ENCODE measurements at places on chromosomes 6 and 20. TPM values are rescaled to one million over a fixed set of nuclear protein-coding genes. Genes with fewer than 3 reads are reported as not detected.

GRCh38 chr6:109104512-109104911 lies 9.2 kb downstream of the CEP57L1 start:
- H3K27me3 ChIP-seq: no peaks in the 10 kb centered on the region
- H3K36me3 ChIP-seq: peaks cover 2% of the 10 kb centered on the region
- no peak overlapping the region for H3K27ac ChIP-seq
- no peaks in the 10 kb centered on the region for H3K4me1 ChIP-seq

Gene MC3R
- total RNA-seq: not detected

- H3K27ac ChIP-seq: no peak overlapping the region
- H3K4me1 ChIP-seq: peaks cover 13% of the 10 kb centered on the region
- no peaks in the 10 kb centered on the region for H3K27me3 ChIP-seq
- H3K36me3 ChIP-seq: no peaks in the 10 kb centered on the region
- H3K4me3 ChIP-seq: no peak overlapping the region
Measured at GRCh38 chr6:112911959-112912358, 564.8 kb downstream of the RFPL4B start.

- H3K27ac ChIP-seq: peak overlapping the region; percentile 47
- H3K36me3 ChIP-seq: no peaks in the 10 kb centered on the region
- DNase-seq: no peak
- H3K4me3 ChIP-seq: no peak overlapping the region
Measured at GRCh38 chr20:41147767-41148191, 10.4 kb downstream of the PLCG1 start.

- H3K4me1 ChIP-seq: no peaks in the 10 kb centered on the region
- H3K4me3 ChIP-seq: no peak overlapping the region
- H3K36me3 ChIP-seq: peaks cover 7% of the 10 kb centered on the region
- H3K27ac ChIP-seq: no peak overlapping the region
- DNase-seq: no peak
Measured at GRCh38 chr6:136566007-136566487, 15.8 kb upstream of the MAP7 start.

DNA sequence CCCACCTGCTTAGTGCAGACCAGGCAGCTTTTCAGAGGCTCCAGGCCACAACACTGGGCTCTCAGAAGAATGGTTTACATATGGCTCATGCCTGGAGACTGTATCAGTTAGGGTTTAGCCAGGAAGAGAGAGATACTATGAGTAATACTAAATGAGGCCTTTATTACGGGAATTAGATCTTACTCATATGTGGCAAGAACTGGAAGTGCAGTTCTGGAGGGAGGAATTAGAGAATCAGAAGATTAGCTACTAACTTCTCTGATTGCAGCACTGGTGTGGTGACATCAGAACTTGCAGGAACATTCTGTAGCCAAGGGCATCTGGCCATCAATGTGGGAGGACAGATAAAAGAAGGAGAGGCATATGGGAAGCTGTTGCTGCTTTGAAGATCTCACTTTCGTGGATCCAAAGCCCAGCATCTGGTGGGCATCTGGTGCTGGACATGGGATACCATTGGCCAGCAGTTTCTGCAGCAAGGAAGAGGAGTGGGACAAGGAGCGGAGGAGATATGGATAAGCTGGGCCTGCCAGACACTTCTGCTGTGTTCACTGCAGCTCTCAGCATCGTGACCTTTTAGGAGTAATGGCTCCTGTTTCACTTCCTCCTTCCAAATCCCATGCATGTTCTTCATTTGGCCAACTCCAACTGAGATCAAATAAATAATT lies 248.5 kb downstream of the BTBD3 start:
- no peaks in the 10 kb centered on the region for H3K36me3 ChIP-seq
- no peak overlapping the region for H3K4me3 ChIP-seq
- no peaks in the 10 kb centered on the region for H3K27me3 ChIP-seq

Gene POU5F1
- 2.2 TPM for total RNA-seq

Gene HFE
- 8.3 TPM for total RNA-seq

DNA sequence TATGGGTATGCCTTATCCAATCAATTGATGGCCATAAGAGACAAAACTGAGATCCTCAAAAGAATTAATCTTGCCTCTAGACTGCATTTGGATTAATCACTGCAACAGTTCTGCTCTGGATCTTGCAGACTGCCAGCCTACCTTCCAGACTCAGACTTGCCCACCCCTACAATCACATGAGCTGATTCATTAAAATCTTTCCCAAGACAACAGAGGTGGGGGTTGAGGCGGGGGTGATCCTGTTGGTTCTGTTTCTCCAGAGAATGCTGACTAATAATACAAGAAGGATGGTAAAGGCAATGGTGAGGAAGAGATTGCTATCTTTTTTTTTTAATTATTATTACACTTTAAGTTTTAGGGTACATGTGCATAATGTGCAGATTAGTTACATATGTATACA lies 43.7 kb upstream of the MEI4 start:
- no peak overlapping the region for H3K27ac ChIP-seq
- H3K27me3 ChIP-seq: no peaks in the 10 kb centered on the region
- no peaks in the 10 kb centered on the region for H3K36me3 ChIP-seq
- no peaks in the 10 kb centered on the region for H3K4me1 ChIP-seq
- DNase-seq: no peak

DNA sequence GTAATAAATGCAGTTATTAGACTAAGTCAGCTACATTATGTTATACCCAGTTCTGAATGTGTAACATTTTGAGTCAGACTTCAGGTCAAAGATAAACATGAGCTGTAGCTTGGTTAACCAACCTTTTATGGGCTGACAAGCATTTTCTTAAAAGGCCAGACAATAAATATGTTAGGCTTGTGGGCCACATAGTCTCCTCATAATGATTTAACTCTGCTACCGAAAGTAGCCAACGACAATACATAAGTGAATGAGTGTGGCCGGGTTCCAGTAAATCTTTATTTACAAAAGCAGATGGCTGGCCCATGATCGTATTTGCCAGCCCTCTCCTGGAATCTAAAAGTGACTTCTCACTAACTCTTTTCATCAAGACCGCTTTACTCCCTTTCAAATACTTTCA lies 49.9 kb downstream of the ATG5 start:
- H3K4me3 ChIP-seq: no peak overlapping the region
- peaks cover 7% of the 10 kb centered on the region for H3K4me1 ChIP-seq
- no peaks in the 10 kb centered on the region for H3K27me3 ChIP-seq
- no peak for DNase-seq
- H3K27ac ChIP-seq: no peak overlapping the region

DNA sequence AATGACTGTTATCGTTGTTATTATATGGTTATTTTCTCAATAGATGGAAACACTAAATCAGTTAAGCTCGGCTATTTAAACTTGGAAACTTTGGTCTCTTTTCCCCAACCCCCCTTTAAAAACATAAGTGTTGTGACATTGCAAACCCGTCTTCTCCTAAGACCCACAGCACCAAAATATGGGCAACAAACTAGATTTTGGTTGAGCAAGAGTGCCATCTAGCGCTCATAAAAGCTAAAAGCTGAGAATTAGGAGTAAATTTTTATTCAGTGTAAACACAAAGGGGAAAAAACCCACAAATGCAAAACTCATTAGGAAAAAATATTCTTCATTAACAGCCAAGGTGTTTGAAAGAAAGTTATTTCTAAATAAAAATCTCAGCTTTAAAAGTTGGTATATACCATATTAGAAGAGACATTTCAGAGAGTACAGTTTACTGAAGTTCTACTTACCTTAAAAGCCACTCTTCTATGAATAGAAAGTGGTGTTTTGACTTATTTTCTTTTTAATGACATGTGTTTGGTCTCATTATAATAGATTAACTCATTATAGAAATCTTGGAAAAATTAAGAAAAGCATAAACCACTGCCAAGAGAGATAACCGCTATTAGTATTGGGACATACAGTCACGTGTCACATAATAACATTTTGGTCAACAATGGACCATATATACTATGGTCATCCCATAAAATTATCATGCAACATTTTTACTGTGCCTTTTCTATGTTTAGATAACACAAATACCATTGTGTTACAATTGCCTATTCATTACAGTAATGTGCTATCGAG lies 21.1 kb downstream of the SESN1 start:
- H3K27ac ChIP-seq: no peak overlapping the region
- peaks cover 8% of the 10 kb centered on the region for H3K4me1 ChIP-seq
- H3K4me3 ChIP-seq: no peak overlapping the region

- H3K36me3 ChIP-seq: no peaks in the 10 kb centered on the region
- H3K4me3 ChIP-seq: peak within 1 kb of the TSS; percentile 46
Measured at GRCh38 chr20:56628873-56629463, at the start of gene TFAP2C. Gene TFAP2C (plus strand): TSS chr20:56629306. CDS start chr20:56629545, 239 bp downstream.

DNA sequence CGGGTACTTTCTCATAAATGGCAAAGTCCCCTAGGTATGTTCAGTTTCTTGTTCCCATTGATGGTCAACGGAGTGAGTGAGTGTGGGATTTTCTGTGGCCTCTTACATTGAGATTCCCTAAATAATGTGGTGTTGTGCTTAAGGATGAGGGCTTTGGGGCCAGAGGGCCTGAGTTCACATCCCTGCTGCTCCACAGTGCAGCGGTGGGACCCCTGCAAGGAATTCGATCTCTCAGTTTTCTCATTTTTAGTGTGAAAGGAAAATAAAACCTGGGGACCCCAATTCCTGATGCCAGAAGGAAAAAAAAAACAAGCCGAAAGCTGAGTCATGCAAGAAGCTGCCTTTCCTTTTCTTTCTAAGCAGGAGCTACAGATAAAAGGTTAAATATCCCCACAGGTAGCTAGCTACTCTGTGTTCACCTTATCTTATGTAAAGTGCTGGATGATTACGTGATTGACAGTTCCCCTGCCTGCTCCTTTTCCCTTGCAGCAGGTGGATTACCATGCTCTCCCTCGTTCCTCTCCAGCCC lies 120.2 kb upstream of the CLDN20 start:
- H3K4me1 ChIP-seq: peaks cover 3% of the 10 kb centered on the region
- no peak overlapping the region for H3K27ac ChIP-seq
- H3K27me3 ChIP-seq: no peaks in the 10 kb centered on the region
- H3K4me3 ChIP-seq: no peak overlapping the region
- H3K36me3 ChIP-seq: no peaks in the 10 kb centered on the region

- H3K27me3 ChIP-seq: no peaks in the 10 kb centered on the region
- H3K4me3 ChIP-seq: no peak overlapping the region
- no peak overlapping the region for H3K27ac ChIP-seq
- no peak for DNase-seq
- H3K4me1 ChIP-seq: peaks cover 2% of the 10 kb centered on the region
Measured at GRCh38 chr6:31190488-31190887, 20.0 kb upstream of the POU5F1 start.

Gene PAK5
- total RNA-seq: 0.51 TPM

Gene AIF1
- 86.0 TPM for total RNA-seq

DNA sequence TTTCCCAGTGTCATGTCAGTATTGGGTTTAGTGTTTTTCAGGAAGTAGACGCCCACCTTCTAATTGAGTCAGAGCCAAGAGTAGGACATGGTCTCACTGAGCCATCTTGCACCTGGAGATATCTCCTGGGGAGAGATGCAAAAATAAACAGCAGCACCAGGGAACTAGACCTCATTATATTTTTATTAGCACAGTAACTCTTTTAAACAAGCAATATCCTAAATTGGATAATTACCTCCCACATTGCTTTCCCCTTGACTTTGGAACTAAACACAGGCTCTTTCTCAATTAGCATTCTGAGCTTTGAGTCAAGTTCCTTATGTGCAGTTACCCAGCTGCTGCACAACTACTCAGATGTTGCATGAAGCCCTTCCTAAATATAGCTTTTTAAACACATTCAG lies 175.4 kb downstream of the IBTK start:
- H3K36me3 ChIP-seq: no peaks in the 10 kb centered on the region
- H3K4me3 ChIP-seq: no peak overlapping the region
- no peaks in the 10 kb centered on the region for H3K27me3 ChIP-seq
- no peak overlapping the region for H3K27ac ChIP-seq

DNA sequence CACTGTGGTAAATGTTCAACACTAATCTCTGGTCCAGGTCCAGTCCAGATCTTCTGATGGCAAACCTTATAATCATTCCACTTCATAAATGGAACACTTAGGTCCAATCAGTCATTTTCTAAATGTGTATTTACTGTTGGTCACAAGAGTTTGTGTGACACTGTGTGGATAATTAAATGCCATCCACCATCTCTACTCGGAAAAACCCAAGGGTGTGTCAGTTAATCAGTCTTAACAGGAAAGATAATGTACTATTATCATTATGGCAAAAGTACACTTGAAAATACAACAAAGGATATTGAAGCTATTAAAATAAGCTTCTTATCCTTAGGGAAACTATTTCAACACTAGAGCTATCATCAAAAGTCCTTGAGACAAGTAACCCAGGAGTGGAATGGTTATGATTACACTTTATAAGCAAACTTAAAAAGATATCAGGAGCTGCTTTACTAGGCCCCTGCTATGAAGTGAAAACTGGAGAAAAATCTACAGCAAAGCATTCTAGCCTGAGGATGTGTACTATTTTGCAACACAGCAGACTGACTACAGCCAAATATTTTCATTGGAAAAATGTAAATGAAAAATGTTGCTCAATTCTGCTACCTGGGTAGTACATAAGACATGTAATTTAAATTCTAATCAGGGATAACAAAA lies 227.9 kb downstream of the LAMA2 start:
- H3K27me3 ChIP-seq: no peaks in the 10 kb centered on the region
- H3K4me3 ChIP-seq: no peak overlapping the region

Gene LTA
- 1.2 TPM for total RNA-seq

GRCh38 chr20:19384940-19385339 lies 172.5 kb downstream of the SLC24A3 start:
- H3K27ac ChIP-seq: no peak overlapping the region
- no peak overlapping the region for H3K4me3 ChIP-seq
- H3K4me1 ChIP-seq: no peaks in the 10 kb centered on the region
- no peaks in the 10 kb centered on the region for H3K36me3 ChIP-seq
- H3K27me3 ChIP-seq: no peaks in the 10 kb centered on the region

DNA sequence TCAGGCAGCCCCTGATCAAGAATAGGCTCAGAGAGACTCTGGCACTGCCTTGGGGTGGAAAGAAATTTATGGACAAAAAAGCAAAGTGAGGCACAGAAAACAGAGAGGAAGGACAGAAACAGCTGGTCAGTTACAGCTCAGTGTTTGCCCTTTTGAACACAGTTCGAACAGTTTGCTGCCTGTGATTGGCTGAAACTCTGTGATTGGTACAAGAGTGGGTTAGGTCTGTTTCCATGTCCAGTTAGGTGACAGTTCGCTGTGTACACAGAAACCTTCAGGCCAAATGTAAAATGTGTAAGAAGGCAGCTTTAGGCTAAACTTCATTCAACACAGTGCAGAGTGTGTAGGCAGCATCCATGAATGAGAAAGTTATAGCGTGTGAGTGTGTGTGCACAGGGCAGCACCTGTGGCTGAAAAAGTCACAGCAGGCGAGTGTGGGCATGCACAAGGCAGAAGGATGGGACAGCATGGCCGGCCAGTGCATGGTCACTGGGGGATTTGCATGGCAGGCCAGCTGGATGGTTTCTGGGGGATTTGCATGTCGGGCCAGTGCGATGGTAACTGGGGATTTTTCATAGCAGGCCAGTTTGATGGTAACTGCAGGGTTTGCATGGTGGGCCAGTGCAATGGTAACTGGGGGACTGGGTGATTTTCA lies 75.4 kb upstream of the FRMD1 start:
- H3K27me3 ChIP-seq: no peaks in the 10 kb centered on the region
- H3K36me3 ChIP-seq: no peaks in the 10 kb centered on the region
- no peak overlapping the region for H3K27ac ChIP-seq
- H3K4me1 ChIP-seq: peaks cover 23% of the 10 kb centered on the region
- H3K4me3 ChIP-seq: no peak overlapping the region
- DNase-seq: no peak

- H3K4me3 ChIP-seq: no peak overlapping the region
- DNase-seq: no peak
- no peaks in the 10 kb centered on the region for H3K4me1 ChIP-seq
- no peaks in the 10 kb centered on the region for H3K27me3 ChIP-seq
Measured at GRCh38 chr6:5044866-5045265, 40.3 kb upstream of the PPP1R3G start.

Data from lung (tissue), 17 donors.